Occipital lobe (tissue), 3 donors: ENCODE measurements at places on chromosomes 16 and 17. TPM values are rescaled to one million over a fixed set of nuclear protein-coding genes. Genes with fewer than 3 reads are reported as not detected.

GRCh38 chr16:50599494-50599893, 51.3 kb downstream of the NKD1 start:
- no peak for DNase-seq

KRT35 gene
- total RNA-seq: not detected

CLEC19A gene
- total RNA-seq: not detected

DNA sequence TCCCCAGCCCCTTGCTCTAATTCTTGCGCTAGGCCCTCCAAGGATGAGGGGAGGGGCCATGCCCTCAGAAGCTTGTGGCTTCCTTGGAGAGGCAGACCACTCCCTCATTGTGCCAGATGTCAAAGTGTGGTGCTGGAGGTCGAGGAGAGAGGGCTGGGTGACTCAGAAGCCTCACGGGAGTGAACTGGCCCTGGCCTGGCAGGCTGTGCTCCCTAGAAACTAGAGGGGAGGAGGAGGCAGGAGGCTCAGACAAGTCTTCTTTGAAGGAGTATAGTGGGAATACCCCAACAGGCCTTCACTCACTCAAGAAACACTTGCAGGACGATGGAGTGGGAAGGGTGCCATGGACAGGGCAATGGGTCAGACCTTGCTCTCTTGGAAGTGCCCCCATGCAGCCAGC, 18.5 kb downstream of the ANKRD40 start:
- DNase-seq: no peak

VWA3A gene
- total RNA-seq: 0.94 TPM

DNA sequence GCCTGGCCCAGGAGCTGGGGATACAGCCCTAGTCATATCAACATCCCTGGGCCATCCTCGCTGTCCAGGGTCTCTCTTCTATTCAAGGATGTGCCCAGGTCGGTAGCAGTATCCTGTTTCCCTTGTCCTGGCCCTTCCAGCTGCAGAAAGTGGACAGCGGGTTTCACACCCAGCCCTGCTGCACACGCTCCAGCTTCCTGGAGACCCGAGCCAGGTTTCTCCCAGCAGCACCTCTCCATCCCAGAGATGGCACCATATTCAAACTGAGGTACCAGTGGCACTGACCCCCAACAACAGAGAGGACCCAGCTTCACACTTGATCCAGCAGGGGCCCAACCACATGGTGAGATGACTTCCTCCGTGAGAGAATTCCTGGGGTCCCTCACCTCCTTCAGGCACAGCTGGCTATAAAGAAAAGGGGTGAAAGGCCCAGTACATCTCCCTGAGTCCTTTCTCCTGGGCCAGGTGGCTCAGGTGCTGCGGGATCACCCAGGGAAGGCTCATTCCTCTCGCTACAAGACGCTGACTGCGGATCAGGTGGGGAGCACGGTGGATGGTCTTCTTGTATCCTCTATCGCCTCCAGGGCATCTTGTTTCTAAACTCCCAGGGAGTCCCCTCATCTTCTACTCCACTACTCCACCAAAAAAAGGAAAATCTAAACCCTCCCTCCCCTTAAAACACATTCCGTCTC, 1.4 kb downstream of the CUEDC1 start:
- no peak for DNase-seq

DNA sequence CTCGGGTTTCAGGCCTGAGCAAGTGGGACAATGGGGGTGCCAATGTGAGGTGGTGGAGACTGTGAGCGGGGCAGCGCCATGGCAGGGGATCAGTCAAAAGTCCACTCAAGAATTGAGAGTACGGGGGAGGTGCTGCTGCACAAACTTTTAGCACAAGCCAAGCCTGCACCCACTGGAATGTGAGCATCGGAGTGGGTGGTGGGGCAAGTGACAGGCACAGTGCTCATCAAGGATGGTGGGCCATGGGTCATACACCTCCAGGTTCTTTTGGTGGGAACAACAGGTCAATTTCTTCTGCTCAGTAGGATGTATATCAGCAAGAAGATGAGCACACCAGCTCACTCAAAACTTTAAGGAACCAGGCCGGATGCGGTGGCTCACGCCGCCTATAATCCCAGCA, 32.4 kb upstream of the PEMT start:
- no peak for DNase-seq
